ENCODE measurements at places on chromosomes 3 and 15.

DNA sequence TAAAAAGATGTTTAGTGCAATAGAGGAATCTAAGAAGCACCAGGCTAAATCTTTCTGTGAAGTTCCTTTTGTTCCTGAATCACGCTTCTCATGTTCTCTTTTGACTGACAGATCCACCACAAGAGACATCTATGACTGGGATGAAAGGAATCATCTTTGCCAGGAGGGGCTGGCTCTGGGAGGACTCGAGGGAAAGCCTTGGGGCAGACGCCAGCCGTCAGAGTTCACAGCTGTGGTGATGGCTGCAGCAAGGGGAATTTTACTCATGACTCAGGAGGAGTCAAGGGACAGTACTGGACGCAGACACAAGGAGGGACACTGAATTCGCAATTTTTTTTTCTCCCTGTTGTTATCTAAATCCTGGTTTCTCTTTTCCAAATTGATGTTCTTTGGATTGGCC lies 38.7 kb downstream of the C3orf38 start:
- H3K36me3 ChIP-seq: no peaks in the 10 kb centered on the region
- H3K4me1 ChIP-seq: peaks cover 1% of the 10 kb centered on the region
- H3K27ac ChIP-seq: no peak overlapping the region
- H3K4me3 ChIP-seq: no peak overlapping the region
- H3K27me3 ChIP-seq: no peaks in the 10 kb centered on the region

GRCh38 chr15:91853948-91854638 lies 585 bp downstream of the SLCO3A1 start:
- H3K36me3 ChIP-seq: peaks cover 19% of the 10 kb centered on the region
- H3K27me3 ChIP-seq: no peaks in the 10 kb centered on the region
- H3K4me3 ChIP-seq: peak overlapping the region; percentile 71
- DNase-seq: peak; percentile 40

DNA sequence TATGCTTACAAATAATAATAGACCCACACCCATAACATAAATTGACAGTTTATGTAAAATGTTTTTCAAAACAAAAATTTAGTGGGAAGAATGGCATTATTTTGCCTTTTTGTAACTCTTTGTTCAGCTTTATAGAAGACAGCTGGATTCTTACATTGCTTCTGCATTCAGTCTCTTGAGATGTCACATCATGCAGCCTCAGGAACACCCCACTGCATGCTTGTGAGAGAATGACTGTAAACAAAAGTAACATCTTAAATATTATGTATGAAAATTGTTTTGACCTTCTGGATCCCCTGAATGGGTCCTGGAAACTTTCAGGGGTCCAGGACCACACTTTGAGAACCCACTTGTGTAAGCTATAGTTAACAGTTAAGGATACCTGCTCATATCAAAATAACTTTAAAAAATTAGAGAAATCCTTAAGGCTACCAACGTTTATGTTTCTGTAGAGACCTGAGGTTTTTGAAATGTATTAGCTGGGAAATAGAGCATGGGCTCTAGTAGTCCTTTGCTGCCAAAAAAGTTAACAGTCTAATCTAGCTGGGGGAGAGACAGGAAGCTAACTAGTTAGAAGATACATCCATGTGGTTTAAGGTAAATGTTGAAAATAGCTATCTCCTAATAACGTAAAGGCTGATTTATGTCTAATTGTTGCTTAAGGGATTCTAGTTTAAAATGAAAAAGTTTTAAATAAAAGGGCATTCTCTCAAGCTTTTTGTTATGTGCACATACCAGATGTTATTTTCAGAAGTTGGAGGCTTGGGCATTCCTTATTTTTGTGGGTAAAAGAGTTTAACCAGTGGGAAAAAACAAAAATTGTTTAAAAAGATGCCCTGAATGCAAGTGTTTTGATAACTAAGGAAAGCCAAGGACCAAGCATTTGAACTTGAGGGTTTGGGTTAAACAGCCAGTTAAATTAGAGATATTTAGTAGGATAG lies 3.8 kb downstream of the USP3 start:
- DNase-seq: no peak
- H3K4me1 ChIP-seq: peaks cover 74% of the 10 kb centered on the region
- H3K36me3 ChIP-seq: peaks cover 28% of the 10 kb centered on the region
- H3K27me3 ChIP-seq: no peaks in the 10 kb centered on the region

GRCh38 chr3:139676108-139676507 lies 1.7 kb downstream of the NMNAT3 start:
- no peak overlapping the region for H3K4me3 ChIP-seq
- H3K27me3 ChIP-seq: peaks cover 5% of the 10 kb centered on the region
- peaks cover 2% of the 10 kb centered on the region for H3K4me1 ChIP-seq

DNA sequence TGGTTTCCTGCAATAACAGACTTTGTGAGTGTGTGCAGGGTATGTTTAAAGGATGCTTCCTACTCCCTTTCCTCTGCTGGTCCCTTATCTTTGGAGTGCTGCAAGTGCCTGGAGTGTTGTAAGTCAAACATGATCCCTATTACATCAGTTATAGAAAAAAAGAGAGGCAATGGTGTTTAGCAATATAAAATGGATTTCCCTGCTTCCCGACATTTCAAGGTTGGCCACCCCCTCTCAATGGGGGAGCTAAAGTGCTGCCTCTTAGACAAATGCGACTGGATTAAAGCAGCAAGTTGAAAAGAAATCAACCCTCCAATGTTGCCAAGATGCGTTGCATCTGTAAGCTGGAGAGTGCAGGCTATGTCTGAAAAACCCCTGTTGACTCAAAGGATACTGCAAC lies 203.1 kb upstream of the WNT5A start:
- H3K36me3 ChIP-seq: no peaks in the 10 kb centered on the region
- no peaks in the 10 kb centered on the region for H3K4me1 ChIP-seq
- H3K27ac ChIP-seq: no peak overlapping the region
- DNase-seq: no peak
- H3K4me3 ChIP-seq: no peak overlapping the region
- H3K27me3 ChIP-seq: no peaks in the 10 kb centered on the region

- DNase-seq: no peak
- H3K4me3 ChIP-seq: no peak overlapping the region
- H3K4me1 ChIP-seq: peaks cover 6% of the 10 kb centered on the region
Observed at GRCh38 chr3:31521468-31521867, 11.3 kb upstream of the STT3B start.

- H3K36me3 ChIP-seq: no peaks in the 10 kb centered on the region
- H3K27me3 ChIP-seq: peaks cover 21% of the 10 kb centered on the region
- H3K27ac ChIP-seq: no peak overlapping the region
- H3K4me1 ChIP-seq: no peaks in the 10 kb centered on the region
Observed at GRCh38 chr3:59212128-59212779, 162.4 kb upstream of the CFAP20DC start.

- H3K36me3 ChIP-seq: no peaks in the 10 kb centered on the region
- no peak for DNase-seq
- H3K27me3 ChIP-seq: no peaks in the 10 kb centered on the region
- no peak overlapping the region for H3K27ac ChIP-seq
Observed at GRCh38 chr3:32249184-32249782, 10.8 kb downstream of the CMTM8 start.

DNA sequence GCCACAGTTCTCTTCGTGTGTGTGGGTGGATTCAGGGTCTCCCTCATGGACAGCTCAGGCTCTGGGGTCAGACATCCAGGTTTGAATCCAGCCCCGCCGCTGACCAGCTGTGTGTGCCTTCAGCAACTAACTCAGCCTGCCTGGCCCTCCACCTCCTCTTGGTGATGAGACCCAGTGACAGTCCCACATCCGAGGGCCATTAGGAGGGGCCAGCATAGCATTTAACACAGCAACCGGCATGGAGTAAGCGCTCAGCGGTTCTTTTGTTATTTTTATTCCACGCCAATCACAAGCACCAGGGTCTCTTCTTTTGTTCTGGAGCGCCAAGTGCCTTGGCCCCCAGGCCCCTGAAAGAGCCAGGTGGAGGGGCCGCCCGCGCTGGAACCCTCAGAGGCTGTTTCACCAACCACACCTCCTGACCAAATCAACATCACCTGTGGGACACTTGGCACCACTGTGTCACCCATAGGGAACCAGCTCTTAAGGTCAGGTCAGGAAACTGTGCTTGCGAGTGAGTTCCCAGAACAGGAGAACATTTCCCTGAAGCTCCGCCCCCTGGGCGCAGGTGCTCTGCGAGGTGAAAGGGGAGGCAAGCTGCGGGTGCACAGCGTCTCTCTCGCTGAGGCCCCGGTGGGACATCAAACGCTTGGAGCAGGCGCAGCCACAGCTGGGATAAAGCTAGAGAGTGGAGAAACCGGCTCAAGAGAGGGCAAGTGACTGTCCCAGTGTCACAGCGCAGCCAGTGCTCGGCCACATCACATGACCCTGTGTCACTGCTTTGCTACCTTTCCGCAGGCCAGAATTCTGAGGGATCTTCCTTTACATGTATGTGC lies 311.3 kb downstream of the UACA start:
- H3K27me3 ChIP-seq: peaks cover 8% of the 10 kb centered on the region
- no peak overlapping the region for H3K27ac ChIP-seq
- peaks cover 31% of the 10 kb centered on the region for H3K4me1 ChIP-seq
- no peak overlapping the region for H3K4me3 ChIP-seq
- H3K36me3 ChIP-seq: peaks cover 3% of the 10 kb centered on the region

DNA sequence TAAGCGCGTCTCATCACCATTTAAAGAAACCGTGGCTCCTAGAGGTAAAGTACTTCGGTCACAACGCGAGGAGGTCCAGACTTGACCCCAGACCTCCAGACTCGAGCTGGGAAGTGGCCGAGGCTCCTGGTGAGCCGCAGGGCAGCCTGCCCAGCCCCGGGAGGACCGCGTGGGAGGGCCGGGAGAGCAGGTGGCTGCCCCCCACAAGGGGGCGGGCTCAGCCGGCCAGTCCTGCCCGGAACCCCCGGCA lies at the start of gene SLC27A2:
SLC27A2 (plus strand) TSS at position 228 of the 250 bp plus-strand sequence. CDS start 232 bp downstream, outside the sequence.
- H3K27me3 ChIP-seq: peaks cover 14% of the 10 kb centered on the region
- H3K36me3 ChIP-seq: no peaks in the 10 kb centered on the region
- H3K4me3 ChIP-seq: peak within 1 kb of the TSS; percentile 98
- peaks cover 14% of the 10 kb centered on the region for H3K4me1 ChIP-seq
- peak within 1 kb of the TSS; percentile 86 for H3K27ac ChIP-seq

- H3K27ac ChIP-seq: no peak overlapping the region
- peaks cover 4% of the 10 kb centered on the region for H3K36me3 ChIP-seq
- H3K27me3 ChIP-seq: peaks cover 10% of the 10 kb centered on the region
- H3K4me3 ChIP-seq: no peak overlapping the region
- no peak for DNase-seq
- H3K4me1 ChIP-seq: no peaks in the 10 kb centered on the region
Observed at GRCh38 chr3:146581080-146581601, 24.0 kb downstream of the PLSCR5 start.

DNA sequence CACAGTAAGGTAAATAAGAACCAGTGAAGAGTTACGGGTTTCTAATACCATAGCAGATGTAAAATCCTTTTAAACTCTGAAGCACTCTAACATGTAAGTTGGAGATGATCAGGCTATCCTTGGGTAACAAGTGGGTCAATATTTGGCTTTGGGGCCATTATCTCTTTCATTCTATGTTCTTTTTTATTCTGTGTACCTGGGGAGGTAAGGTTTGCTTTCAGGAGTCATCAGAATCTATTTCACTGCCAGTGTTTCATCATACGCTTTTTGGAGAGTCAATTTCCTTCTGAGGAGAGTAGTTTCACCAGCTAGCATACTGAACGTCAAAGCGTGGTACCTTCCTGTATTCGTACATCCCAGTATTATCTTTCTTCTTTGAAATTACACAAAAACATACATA lies 166.5 kb downstream of the GMNC start:
- no peak overlapping the region for H3K4me3 ChIP-seq
- no peak for DNase-seq
- no peaks in the 10 kb centered on the region for H3K4me1 ChIP-seq
- no peaks in the 10 kb centered on the region for H3K36me3 ChIP-seq
- H3K27ac ChIP-seq: no peak overlapping the region

- no peak overlapping the region for H3K27ac ChIP-seq
- H3K4me1 ChIP-seq: no peaks in the 10 kb centered on the region
- no peaks in the 10 kb centered on the region for H3K36me3 ChIP-seq
- DNase-seq: no peak
Observed at GRCh38 chr3:160010578-160010977, 21.9 kb downstream of the IL12A start.

Data from effector memory CD8-positive, alpha-beta T cell (primary cell).